ENCODE measurements at places on chromosomes 4 and X.

DNA sequence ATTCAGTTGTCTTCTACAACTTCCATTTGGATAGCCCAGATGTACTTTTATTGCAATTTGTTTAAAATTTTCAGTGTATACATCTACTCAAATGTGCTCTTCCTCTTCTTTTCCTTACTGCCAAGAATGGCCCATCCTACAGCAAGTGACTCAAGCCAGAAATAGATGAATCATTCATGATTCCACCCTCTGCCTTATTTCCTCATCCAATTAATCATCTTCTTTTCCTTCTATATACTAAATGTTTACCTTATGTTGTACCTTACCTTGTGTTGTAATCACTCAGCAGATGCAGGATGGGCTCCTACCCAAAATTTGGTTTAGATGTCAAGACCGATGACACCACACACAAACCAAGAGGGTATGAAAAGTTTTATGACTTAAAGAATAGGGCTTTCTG, 437.8 kb downstream of the GRXCR1 start:
- DNase-seq, result no peak

GRCh38 chr4:110474481-110474880, 1.5 kb upstream of the ENPEP start:
- no peak for DNase-seq

DNA sequence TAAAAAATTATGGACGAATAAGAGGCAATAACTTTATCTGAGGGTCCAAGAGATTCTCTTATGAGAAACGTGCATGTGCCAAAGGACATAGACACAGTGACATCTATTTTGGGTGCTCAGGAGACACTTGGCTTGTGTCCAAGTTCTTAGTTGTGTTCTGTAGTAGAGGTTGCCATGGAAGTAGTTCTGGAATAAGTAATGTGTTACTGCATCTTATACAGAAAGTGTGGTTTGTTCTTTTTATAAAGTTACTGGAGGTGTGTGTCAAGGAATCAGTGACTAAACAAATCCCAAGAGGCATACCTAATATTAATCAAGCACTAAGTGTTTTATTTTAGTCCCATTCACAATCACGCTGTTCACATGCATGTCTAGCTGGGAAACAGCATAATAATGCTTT, 305.7 kb downstream of the ARHGAP24 start:
- DNase-seq, result no peak

- DNase-seq, result no peak
These were observed 15.4 kb upstream of the ADH1B start for GRCh38 chr4:99336553-99336952.

DNA sequence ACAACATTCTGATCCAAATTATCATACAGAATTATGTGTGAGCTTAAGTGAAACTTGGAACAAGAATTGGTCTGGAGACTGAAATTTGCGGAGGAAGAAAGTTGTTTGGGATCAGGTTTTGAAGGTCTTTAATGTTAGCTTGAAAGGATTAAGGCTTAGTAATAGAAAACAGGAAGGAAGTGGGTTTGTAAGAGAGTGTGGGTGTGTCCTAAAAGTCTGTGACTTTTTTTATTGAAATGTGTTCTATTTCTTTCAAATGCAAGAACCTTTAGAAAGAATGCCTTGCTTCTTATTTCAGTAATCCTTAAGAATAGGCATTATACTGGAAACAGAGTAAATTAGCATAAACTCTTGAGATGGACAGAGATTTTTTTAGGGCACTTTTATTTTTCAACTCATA, 198.0 kb downstream of the GALNTL6 start:
- no peak for DNase-seq

DNA sequence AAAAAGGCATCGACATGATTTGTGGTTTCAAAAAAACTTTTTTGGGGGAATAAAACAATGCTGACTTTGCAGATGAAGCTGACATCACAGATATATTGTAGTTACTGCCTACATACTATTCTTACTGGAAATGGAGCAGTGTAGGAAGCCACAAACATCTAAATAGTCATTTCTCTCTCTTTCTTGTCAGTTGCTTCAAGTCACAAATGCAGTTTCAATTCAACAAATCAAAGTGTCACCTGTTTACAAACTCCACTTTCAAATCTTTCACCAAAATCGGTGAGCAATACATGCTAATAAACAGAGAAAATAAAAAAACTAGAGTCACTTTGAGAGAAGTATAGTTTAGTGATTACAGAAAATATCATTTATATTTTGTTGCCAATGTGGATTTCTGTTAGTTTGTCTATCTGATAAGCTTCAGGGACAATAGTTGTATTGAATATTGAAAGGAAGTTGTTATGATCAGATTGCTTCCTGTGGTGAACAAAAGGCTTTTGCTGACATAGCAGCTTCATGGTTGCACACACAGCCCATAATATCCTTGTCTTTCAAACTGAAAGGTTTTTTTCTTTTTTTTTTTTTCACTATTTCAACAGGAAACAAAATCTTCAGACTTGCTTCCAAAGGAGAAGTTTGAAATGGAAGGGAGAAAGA, 49.7 kb upstream of the PTPN13 start:
- no peak for DNase-seq

DNA sequence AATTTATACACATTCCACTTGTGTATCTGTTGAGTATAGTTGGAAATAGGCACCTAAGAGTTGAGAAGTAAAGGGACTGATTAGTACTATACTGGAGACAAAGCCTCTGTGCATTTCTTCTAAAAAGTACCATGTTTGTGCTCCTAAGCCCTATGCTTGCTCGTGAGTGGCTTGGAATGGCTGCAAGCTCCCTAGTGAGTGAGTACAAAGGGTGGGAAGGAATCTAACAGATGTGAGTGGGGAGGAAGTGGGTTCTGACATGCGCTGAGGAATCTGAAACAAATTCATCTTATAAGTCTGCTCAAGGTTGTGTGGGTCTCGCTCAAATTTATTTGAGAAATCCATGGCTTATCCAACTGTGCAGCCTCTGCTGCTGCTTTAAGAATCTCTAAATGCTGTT, 13.3 kb downstream of the SPCS3 start:
- no peak for DNase-seq

DNA sequence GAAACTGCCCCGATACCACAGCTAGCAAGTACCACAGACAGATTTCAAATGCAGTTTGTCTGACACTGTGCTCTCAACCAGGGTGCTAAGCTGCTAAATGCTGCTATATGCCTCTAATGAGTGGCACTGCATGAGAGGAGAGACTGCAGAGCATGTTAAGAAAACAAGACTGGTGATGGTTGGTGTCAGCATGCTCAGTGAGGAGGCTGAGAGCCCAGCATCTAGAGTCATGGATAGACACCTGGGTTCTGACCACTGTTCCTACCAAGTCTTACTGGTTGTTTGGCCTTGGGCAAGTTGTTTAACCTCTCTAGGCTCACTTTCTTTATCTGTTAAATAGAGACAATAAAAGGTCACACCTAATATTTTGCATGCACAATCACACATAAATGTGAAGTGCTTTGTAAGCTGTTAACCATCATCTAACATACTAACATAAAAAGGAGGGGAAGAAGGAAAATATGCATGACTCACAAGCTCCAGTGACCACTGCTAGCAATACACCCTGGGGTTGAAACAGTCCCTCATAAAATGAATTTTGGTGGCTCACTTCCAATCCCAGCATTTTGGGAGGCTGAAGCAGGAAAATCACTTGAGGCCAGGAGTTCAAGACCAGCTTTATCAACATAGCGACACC, 20.7 kb downstream of the HHIP start:
- no peak for DNase-seq

DNA sequence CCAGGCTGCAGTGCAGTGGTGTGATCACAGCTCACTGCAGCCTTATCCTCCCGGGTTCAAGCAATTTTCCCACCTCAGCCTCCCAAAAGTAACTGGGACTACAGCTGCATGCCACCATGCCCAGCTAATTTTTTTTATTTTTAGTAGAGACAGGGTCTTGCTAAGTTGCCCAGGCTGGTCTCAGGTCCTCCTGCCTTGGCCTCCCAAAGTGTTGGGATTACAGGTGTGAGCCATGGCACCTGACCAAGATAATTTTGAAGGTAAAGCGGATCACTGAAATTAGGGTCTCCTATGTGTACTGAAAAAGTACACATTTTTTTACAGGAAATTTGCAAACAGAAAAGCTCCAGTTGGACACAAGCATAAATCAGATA, 4.8 kb downstream of the SAT1 start:
- no peak for DNase-seq

GRCh38 chr4:13538427-13538973, 5.8 kb downstream of the NKX3-2 start:
- DNase-seq, result no peak

DNA sequence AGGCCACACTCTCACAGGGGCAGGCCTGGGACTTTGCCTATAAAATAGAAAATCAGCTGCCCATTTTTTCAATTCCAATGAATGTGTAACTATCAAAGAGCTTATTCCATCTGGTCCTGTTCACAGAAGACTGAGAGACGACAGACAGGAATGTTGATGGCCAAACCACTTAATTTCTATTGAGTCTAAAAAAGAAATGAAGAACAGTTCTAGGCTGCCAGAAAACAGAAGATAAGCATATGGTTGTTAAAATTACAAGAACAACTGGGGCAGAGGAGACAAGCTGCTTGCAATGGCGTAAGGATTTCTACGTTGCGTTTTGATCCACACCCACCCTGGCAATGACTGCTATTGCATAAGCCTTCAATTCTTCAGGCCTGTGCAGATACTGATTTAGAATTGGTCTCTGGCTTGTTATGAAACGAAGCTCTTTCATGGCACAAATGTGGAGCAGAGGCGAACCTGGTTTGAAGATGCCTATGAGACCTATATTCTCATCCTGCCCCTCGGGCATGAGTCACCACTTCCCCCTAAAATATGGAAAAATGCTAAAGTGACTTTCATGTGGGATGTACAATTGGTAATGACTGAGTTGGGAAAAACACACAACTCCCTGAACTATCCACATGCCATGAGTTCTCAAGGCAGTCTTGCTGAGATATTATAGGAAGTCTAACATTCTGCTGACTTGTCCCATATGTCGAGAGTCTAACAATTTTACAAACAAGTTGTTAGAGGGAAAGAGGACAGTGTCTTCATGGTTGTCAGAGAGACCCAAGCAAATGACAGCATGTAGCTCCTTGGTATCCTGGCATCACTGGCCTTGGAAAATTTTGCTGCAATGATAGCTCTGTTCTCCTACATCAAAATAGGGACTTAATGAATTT, 37.9 kb upstream of the SORBS2 start:
- no peak for DNase-seq

DNA sequence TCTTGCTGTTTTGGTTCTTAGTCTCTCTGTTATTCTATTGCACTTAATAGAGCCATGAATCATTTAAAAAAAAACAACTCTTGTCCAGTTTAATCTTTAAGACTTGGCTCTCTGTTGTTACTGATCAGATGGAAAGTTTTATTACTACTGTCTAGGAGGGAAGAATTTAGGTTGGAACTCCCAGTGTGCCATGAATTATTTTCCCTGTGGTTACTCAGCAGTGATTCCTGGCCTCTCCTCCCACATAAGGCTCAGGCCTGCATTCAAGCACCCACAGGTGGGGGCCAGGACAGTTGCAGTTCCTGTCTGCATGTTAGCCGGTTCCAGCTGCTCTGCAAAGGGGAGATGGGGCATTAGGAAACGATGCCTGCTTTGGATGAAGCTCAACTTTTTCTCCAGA, 29.8 kb upstream of the ESX1 start:
- DNase-seq, result no peak

DNA sequence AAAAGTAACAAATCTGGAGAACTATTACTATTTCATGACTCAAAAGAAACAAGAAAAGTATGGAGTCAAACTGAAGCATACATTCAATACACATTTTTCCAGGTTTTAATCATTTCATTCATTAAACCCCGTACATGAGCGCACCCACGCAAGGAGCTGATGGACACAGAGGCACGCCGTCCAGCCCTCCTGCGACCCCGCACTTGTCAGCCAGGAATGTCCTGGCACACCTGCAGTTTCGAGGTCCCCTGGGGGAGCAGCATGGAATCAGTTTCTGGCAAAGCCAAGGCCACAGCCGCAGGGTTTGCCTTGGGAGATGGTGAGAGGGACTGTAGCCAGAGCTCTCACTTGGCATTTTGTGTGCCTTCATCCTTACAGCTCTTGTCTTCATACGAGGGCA, 12.8 kb upstream of the SLC2A9 start:
- no peak for DNase-seq

- DNase-seq, result no peak
These were observed 41.6 kb upstream of the PPARGC1A start for GRCh38 chr4:23931489-23931830.

DNA sequence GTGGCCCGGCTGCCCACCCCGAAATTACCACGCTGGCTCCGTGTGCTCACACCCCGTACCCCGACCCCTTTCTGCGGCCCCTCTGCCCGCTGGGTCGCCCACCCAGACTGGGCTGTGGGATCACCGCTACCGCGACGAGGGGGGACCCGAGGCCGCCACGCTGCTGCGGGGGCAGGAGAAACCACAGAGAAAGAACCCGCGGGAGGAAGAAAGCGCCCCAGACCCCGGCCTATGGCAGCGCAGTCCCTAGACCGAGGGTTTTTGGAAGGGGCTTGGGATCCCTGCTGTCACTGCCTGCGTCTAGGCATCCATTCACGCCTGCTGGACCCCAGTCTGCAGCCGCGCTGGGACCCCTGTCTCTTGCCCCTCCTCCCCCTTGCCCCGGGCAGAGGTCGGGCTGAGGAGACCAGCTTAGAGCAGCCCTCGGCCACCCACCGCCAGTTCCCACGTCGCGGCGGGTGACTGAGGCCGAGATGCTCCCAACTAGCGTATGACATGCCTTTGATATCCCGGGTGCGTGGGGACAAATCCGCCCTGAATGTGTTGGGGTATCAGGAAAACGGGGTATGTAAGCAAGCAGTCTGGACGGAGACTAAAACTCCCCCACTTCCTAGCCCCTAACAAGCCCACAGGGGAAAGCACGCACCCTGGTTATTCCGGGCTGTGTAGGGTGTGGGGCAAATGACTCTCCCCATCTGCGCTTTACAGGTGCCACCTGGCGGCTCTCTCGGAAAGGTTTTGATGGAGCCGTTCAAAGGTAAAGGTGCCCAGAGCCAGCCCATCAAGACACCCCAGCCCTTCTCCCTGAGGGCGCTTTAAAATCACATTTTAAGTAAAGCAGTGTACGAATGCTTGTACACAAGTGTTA, 862 bp upstream of the INPP4B start:
- DNase-seq, result peak; percentile 42

DNA sequence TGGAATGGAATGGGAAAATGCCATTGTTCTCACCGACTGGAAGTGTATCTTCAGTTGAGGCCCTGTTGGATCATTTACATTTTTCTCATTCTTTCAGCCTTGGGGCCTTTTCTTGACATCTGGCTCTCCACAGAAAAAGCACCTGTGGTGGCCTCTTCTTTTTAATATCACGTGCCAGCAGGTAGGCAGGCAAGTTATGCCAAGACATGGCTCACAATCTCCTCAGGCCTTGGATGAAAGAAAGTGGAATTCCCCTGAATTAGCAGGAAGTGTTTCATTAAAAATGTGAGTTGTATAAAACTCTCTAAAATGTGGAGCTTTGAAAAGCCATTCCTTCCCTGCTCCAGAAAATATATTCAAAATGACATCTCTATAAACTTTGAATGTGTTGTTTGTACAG, 122.1 kb downstream of the FRAS1 start:
- no peak for DNase-seq

- DNase-seq, result no peak
These were observed 1.2 kb downstream of the CXCL3 start for GRCh38 chr4:74037076-74037955.

- DNase-seq, result no peak
These were observed 819 bp downstream of the PDLIM3 start for GRCh38 chr4:185534511-185534865.
